Small intestine (tissue), 16 donors: ENCODE measurements at places on chromosomes 2 and 18.

- DNase-seq, result peak; percentile 22
Observed at GRCh38 chr2:85215448-85216401, 82.5 kb downstream of the TCF7L1 start.

DNA sequence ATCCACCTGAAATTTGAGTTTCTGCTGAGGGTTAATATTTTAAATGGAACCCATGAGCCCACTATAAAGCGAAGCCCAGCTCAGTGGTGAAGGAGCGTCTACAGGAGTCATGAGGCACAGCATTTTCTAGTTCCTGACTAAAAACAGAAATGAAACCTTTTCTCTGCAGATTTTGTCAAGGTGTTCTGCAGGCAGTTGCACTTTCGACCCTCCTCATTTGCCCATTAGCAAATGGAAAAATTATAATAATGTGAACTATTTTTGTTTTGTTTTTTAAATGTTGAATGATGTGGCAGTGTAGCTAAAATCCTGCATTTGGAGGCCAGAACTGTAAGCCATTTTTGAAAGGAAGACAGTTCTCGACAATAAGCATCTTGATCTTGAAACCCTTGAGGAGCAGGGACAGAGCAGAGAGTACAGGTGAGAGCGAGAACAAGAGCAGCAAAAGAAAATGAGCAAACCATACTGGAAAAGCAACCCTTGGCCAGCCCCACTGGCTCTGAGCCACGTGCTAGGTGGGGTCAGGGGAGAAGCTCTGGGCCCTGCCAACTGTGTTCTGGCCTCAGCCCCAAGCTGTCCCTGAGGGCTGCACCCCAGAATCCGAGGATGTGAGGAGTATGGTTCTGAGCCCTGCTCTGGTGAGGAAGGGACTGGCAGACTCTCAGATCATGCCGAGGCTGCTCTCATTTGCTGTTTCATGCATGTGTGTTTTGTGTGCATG, 26.4 kb upstream of the COPS8 start:
- no peak for DNase-seq

DNA sequence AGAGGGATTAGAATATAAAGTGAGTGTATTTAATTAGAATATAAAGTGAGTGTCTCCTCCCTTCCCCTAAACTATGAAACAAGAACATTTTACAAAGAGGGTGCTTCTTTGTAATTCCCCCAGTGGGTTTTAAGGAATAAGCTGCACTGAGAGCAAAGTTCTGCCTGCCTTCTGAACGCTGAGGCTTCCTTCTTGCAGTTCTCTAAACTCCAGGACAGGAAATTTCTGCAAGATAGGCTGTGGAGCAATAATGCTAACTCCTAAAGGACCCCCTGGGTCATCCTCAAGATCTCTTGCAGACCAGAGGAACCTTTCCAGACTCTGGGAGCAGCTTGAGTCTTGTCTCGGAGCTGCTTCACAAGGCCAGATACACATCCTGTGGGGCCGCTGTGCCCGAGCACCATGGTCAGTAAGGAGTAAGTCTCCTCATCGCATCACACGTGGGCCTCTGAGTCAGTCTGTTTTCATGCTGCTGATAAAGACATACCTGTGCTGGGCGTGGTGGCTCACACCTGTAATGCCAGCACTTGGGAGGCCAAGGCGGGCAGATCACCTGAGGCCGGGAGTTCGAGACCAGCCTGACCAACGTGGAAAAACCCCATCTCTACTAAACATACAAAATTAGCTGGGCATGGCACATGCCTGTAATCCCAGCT, 87.5 kb upstream of the KCNE4 start:
- DNase-seq, result no peak

GRCh38 chr18:60067426-60068210, 167.8 kb downstream of the PMAIP1 start:
- no peak for DNase-seq

DNA sequence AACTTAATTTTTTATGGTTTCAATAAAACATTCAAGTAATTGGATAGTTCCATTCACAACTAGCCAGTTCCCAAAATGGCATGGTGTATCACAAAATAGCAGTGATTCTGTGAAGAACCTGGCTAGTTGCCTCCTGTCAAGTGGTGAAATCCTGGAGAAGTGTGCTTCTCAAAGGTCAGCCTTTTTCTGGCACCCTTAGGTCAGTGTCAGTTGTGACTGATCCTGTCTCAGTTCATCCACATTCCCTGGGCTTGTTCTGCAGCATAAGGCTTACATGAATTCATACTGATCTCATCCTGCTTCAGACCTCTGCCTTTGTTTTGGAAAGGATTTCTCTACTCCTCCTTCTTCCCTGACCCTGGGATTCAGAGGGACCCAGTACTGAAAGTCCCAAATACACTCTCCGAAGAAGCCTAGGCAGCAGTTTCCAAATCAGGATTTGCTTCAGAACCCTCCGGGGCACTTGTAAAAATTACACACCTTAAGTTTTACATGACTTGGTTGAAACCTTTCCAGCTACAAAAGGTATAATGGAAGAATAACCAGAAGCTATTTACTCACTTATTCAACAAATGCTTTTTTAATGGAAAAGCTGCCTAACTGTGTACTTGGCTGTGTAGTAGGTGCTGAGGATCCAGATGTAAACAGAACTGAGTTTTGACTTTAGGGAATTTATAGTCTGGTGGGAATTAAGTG, 11.0 kb downstream of the MAP3K20 start:
- DNase-seq, result no peak
